ENCODE measurements at places on chromosomes 1 and 21.

- peak; percentile 10 for DNase-seq
Measured at GRCh38 chr1:48236716-48237470, 14.4 kb downstream of the SLC5A9 start.

DNA sequence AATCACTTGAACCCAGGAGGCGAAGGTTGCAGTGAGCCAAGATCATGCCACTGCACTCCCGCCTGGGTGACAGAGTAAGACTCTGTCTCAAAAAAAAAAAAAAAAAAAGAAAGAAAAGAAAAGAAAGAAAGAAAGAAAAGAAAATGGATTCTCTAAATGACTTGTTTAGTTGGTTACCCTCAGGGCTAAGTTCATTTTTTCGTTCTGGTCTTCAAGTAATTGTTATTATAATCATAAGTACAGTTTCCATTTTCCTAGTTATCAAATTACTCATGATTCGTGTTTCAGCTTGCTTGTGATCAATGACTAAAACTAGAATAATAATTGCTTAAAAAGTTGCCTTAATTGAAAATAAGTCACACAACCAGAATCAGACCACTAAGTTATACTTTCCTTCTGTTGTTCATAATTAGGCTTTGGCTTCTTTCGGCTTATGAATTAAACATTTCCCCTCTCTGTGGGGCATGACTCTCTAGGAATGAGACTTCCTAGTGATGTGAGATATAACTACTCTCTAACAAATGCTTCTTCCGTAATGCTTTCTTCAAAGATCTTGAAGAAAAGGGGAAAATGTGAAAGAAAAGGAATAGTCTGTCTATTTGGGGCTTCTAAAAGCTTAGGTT, 9.6 kb upstream of the RLF start:
- DNase-seq, result no peak

GRCh38 chr1:160675641-160676410, 29.0 kb upstream of the SLAMF1 start:
- peak; percentile 68 for DNase-seq

- no peak for DNase-seq
Measured at GRCh38 chr1:185309566-185309965, 7.5 kb downstream of the IVNS1ABP start.

DNA sequence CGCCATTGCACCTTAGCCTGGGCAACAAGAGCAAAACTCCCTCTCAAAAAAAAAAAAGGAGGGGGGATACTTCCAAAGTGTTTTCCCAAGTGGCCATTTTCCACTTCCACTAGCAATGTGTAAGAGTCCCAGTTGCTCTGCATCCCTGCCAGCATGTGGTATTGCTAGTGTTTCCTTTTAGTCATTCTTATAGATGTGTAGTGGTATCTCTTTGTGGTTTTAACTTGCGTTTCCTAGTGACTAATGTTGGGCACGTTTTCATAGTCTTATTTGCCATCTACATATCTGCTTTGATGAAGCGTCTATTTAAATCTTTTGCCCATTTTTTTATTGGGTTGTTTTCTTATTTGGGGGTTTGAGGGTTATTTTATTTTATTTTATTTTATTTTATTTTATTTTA, 31.1 kb downstream of the INAVA start:
- no peak for DNase-seq

- DNase-seq, result no peak
Measured at GRCh38 chr1:36154765-36155407, 1.1 kb upstream of the MAP7D1 start.

- DNase-seq, result no peak
Measured at GRCh38 chr1:233293556-233294446, 1.7 kb downstream of the PCNX2 start.

- DNase-seq, result no peak
Measured at GRCh38 chr1:156551066-156551643, 21.2 kb downstream of the IQGAP3 start.

- DNase-seq, result peak; percentile 38
Measured at GRCh38 chr1:203765029-203765837, at the start of gene LAX1. LAX1 (plus strand) TSS chr1:203765183; CDS start chr1:203765566, 383 bp downstream.

- no peak for DNase-seq
Measured at GRCh38 chr1:186683652-186684410, 3.6 kb upstream of the PTGS2 start.
